ENCODE measurements at places on chromosomes 5 and 9.
A peak's percentile ranks its signal among the peaks of the same experiment; 100 is the strongest.

GRCh38 chr9:21528123-21528808 lies 46.2 kb upstream of the IFNE start:
- DNase-seq, result no peak

DNA sequence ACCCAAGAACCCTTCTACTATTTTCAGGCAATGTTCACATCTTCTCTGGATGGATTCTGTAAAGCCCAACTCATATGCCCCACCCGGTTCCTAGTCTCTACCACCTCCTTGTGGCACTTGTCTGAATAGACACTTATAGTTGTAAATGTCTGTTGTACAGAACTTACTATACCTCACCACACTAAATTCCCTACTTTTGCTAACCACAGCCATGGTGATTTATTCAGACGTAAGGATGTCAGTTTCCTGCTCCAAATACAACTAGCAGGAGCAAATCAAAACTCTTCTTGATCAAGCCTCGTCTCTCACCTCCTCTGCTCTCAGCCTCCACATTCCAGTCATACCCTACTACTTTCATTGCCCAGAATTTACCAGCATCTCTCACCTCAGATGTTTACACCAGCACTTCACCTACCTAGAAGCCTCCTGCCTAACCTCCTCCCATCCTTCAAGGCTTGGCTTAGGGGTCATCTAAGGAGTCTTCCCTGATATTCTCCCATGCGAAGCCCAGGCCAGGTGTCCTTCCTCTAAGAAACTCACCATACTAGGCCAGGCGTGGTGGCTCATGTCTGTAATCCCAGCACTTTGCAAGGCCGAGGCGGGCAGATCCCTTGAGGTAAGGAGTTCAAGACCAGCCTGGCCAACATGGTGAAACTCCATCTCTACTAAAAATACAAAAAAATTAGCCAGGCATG lies 75.5 kb downstream of the MAPKAP1 start:
- DNase-seq, result peak; percentile 69

DNA sequence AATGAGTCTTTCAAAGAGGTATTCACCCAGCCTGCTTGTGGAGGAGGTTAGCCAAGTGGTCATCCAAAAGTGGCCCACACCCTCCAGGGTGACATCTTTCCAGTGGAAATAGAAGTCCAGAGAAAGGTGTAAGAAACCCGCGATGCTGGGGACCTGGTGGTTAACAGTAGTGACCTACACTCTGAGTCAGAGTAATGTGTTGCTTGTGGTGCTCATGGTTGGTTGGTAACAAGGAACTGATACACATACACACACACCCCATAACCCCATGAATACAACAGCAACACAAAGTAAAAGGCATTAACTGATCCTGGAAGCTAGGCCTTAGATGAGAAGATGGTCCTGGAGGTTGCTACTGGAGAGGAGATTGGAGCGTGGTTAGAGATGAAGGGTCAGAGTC lies 26.9 kb downstream of the MRPS30 start:
- DNase-seq, result no peak

DNA sequence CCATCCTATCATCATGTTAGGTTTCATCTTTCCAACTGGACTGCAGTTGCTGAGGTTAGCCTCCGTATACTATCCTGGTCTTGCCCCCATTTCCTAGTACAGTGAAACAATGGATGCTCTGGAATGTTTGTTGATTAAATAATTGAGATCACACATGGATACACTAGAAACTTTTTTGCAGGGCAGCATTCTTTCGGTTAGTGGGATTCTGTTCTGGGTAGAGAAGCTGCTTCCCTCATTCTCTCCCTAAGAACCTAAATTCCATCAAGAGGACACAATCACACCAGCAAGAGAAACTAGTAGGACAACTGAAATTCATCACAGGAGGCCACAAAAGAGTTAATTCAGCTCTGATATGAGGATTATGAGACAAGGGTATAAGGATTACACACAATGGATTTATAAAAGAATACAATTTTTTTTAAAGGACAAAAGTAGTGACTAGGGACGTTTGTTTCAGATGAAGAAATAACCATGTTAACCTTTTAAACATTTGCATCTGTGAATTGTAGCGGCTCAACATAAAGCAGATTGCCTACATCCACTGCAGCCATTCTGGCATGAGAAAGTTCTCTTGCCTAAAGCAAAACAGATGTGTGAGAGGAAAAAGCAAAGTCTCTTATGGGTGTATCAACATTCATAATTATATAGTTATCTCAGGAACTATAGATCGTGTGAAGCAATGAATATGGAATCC lies 162.7 kb upstream of the LHFPL2 start:
- DNase-seq, result no peak

DNA sequence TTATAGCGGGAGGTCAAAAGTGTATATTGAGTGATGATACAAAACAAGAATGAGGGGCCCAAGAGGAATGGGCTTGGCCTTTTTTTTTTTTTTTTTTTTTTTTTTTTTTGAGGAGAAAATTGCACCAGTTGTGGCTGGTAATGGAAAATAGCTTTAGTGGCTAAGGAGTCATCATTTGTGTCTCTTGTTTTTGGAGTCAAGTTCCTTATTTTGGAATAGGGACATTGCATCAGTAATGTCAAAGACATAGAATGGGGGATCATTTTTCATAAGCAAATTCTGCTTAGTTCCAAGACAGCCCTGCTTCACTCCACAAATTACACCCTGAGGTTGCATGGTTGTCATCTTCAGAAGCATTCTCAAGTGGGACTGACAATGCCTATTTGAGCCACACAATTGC lies 137.4 kb downstream of the STK32A start:
- DNase-seq, result no peak

- no peak for DNase-seq
These were observed 37.9 kb upstream of the RAB3C start for GRCh38 chr5:58544926-58545325.

GRCh38 chr5:169886033-169886432 lies 94.3 kb downstream of the INSYN2B start:
- DNase-seq, result no peak

DNA sequence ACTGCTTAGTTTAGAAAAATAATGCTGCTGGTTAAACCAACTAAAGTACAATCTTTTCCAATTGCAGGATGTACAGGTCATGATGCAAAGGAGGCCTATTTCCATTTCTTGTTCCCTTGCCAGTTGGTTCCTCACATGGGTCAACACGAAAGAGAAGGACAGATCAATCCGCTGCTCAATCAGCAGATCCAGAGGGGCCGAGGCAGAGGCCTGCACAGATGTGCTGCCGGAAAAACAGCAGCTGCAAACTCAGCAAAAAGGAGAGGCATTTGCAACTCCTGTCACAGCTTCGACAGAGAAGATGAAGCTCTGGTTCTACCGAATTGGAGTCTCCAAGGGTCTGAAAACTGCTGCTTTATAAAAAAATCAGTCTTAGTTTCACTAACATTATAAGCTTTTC lies 69.8 kb downstream of the NIPSNAP3B start:
- DNase-seq, result no peak

DNA sequence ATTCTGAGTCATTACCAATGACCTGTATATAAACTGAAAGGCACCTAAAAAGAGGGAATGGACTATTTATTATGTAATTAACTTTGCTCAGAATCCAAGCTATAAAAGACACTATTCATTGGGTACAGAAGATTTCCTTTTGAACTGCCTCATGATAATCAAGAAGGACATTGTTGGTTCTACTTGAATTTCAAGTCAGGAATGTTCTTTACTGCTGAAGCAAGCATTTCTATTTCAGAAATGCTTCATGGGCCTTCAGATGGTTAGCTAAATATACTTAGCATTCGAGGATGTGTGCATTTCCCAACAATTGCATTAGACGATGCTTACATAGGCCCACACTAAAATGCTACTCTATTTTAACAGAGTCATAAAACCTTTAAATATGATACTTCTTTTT lies 658.2 kb upstream of the DMAC1 start:
- no peak for DNase-seq

DNA sequence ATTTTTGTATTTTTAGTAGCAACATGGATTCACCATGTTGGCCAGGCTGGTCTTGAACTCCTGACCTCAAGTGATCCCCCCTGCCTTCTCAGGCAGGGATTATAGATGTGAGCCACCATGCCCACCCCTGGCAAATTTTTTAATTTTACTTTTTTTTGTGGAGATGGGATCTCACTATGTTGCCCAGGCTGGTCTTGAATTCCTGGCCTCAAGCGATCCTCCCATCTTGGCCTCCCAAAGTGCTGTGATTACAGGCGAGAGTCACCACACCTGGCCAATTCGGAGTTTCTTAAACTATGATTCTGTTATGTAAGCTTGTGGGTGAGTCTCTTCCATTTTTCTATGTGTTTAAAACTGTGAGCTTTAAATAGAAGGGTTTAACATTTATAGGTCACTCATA lies 27.6 kb downstream of the PCBD2 start:
- DNase-seq, result no peak

DNA sequence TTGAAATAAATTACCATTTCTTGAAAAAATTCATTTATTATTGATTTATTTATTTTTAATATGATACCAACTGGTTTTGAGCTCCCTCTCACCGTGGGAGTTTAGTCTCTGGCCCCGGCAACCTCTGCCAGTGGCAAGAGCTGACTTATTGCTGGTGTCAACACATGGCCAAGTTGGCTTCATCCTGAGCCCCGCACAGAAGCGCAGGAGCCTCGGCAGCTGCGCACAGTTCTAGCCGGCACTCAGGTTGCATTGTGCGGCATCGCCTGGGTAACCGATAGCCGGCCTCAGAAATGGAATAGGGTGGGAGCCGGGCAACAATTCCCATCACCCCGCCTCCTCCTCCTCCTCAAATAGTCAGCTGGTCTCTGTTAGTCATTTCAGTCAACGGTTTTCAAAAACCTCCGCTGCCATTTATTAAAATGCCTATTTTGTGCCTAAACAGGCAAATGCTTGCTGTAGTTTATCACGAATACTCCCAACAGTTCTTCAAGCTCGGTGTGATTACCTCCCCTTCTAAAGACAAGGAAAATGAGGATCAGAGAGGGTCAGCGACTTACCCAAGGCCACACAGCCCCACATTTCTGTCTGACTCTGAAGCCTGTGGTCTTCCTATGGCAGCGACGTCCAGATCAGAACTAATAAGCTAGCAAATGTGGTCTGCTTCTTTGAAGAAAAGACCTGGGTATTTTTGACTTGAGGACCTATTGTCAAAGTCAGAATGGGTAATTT lies 15.7 kb upstream of the MSX2 start:
- no peak for DNase-seq

GRCh38 chr5:1760656-1761452 lies 38.8 kb downstream of the MRPL36 start:
- DNase-seq, result peak; percentile 44

- DNase-seq, result no peak
These were observed 19.4 kb upstream of the MED10 start for GRCh38 chr5:6397536-6398269.

GRCh38 chr5:34881246-34881645 lies 34.1 kb downstream of the RAD1 start:
- DNase-seq, result no peak

- no peak for DNase-seq
These were observed 5.5 kb upstream of the FGD3 start for GRCh38 chr9:92941861-92942260.

DNA sequence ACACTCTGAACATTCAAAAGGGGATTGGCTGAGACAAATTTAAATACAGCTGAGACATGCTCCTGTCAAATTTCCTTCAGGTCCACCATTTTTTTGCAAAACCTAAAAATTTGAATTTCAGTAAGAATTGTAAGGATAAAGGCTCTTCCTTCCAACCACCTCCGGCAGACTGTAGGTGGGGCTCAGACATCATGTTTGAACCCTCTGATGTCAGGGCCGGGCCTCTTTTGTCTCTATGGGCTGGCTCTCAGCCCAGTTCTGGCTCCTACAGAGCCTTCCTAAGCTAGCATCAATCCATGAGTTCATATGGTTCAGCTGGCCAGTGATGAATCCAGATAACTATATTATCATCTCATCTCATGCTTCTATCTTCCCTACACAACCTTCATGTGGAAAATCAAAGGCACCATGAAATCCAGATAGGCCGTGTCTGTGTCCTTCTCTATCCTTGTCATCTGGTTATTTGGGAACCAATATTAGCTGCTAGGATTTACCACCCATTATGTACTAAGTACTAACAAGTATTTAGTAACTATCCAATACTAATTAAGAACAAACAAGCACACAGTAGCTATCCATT lies 44.2 kb downstream of the NIPSNAP3B start:
- DNase-seq, result no peak

DNA sequence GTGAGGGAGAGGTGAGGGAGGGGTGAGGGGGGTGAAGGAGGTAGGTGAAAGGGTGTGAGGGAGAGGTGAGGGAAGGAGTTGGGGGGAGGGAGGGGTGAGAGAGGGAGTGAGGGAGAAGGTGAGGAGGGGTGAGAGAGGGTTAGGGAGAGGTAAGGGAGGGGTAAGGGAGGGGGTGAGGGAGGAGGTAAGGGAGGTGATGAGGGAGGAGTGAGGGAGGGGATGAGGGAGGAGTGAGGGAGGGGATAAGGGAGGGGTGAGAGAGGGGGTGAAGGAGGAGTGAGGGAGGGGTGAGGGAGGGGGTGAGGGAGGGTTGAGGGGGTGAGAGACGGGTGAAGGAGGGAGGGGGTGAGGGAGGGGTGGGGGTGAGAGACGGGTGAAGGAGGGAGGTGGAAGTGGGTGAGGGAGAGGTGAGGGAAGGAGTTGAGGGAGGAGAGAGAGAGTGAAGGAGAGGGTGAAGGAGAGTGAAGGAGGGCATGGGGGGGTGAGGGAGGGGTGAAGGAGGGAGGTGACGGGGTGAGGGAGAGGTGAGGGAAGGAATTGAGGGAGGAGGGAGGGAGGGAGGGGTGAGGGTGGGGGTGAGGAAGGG lies 18.5 kb downstream of the NINJ1 start:
- DNase-seq, result no peak

GRCh38 chr5:3301306-3301705 lies 294.3 kb upstream of the IRX1 start:
- no peak for DNase-seq

DNA sequence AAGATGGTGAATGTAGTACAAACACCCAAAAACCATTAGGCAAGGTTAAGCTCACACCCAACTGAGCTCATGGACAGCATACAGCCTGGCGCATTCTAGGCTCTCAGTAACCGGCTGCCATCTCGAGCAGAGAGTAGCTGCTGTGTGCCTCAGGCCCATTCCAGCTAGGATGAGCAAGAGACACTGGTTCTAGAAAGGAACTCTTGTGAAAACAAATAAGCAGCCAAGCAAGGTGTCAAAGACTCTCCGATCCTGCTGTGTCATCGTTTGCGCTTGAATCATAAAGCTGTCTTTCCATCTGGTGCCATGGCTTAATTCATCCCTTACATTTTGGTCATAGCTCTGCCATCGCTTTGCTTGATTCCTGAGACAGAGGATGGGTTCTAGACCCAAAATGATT lies 135.4 kb upstream of the MSX2 start:
- DNase-seq, result no peak

- DNase-seq, result no peak
These were observed 16.8 kb downstream of the NR3C1 start for GRCh38 chr5:143386725-143387124.

GRCh38 chr9:132763574-132763973 lies 93.3 kb downstream of the GTF3C4 start:
- no peak for DNase-seq

DNA sequence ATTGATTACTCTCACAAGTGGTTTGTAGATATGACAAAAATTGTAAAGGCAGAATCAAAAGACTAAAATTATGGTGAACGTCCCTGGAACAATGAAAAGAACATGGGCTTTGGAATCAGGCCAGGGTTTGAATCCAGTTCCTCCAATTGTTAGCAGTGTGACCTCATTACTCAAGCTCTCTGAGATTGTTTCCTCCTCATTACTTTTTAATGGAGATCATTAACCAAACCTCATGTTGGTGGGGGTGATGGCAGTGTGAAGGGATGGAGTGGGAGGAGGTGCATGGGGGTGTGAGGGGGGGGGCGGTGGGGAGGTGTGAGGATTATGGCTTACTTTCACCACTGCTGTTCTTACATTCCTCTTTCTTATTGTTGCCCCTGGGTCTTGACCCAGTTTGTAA lies 44.1 kb upstream of the FOXE1 start:
- no peak for DNase-seq
